Caudate nucleus (tissue), 63 donors: ENCODE measurements at places on chromosomes 7 and 10.

GRCh38 chr10:13788711-13789447 is 202.1 kb downstream of the PRPF18 start:
- no peak for DNase-seq

DNA sequence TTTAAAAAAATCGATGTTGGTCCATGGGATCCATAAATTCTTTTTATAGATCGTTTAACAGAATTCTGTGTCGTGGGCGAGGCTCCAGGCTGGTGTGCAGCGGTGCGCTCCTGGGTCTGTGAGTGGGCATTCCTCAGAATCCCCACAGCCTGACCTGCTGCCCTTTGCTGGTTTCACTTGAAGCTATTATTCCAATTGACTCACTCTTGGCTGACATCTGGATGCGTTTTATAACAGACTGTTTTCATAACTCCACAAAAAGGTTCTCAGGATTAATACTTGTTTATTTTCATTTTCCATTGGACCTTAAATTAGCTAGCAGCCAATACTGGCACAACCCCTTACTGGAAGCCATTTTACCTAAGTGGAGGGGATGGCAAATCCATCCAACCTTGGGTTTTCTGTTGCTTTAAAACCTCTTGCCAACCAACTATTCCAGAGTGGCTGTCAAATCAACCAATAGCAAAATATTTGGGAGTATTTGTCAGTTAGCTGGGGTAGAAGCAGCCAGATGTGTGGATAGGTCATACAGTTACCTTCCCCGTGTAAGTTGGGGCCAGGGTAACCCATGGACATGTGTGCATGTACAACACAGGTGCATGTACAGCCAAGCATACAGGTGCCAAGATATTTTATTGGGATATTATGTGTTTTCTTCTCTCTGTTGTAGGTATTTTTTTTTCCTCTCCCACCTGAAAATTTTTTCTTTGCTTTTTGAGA is 160.7 kb upstream of the ZNF32 start:
- DNase-seq = no peak

- DNase-seq = no peak
Measured at GRCh38 chr7:132443761-132444520, 132.3 kb downstream of the PLXNA4 start.

- DNase-seq = no peak
Measured at GRCh38 chr7:152660021-152660420, 15.9 kb downstream of the XRCC2 start.

DNA sequence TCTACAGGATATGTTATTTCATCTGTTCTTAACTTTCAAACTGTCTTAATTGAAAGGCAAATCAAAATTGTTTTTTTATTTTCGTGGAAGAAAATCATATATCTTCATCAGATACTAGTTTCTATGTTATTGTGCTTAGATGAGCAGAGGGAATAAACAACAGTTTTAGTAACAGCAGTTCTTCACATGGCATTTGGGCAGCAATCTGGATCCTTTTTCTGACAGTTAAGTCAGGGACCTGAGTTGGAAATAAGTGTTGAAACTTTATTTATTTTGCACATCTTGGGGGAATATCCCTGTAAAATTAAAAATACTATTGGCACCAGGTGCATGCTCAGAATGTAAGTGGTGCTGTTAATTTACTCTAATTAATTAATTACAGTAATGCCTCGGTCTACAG is 296.3 kb downstream of the GPAM start:
- DNase-seq = no peak

- DNase-seq = no peak
Measured at GRCh38 chr10:117801691-117802090, 245.1 kb downstream of the RAB11FIP2 start.

- no peak for DNase-seq
Measured at GRCh38 chr7:150942001-150942590, 36.0 kb downstream of the KCNH2 start.

- DNase-seq = no peak
Measured at GRCh38 chr7:2829040-2829439, 15.1 kb downstream of the GNA12 start.

DNA sequence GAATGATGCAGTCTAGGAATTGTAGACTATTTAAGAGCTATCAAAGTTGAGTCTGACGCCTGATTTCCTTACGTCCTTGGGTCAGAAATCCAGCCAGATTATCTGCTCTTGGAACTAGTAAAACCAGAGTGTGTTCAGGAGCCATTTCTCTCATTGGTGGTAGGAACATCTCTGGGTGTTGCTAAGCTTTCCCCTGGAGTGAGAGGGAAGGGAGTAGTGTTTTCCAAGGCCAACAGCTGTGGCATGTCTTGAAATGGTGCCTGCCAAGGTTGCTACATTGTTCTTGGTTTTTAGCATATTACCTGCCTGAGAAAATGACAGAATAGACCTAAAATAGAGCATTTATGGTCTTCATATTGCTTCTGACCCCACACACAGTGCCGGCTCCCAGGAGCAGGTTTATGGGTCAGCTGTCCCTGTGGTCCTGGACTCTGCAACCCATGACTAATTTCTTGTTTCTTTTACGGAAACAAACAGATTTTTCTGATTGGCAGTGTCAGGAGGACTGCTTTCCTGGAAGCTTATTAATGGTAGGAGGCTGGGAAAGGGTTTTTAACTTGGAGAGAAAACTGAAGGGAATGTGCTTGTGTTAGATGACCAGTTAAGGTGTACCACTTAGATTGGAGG is 17.5 kb downstream of the GBF1 start:
- no peak for DNase-seq

GRCh38 chr10:111273235-111273634 is 196.4 kb downstream of the ADRA2A start:
- DNase-seq = no peak

DNA sequence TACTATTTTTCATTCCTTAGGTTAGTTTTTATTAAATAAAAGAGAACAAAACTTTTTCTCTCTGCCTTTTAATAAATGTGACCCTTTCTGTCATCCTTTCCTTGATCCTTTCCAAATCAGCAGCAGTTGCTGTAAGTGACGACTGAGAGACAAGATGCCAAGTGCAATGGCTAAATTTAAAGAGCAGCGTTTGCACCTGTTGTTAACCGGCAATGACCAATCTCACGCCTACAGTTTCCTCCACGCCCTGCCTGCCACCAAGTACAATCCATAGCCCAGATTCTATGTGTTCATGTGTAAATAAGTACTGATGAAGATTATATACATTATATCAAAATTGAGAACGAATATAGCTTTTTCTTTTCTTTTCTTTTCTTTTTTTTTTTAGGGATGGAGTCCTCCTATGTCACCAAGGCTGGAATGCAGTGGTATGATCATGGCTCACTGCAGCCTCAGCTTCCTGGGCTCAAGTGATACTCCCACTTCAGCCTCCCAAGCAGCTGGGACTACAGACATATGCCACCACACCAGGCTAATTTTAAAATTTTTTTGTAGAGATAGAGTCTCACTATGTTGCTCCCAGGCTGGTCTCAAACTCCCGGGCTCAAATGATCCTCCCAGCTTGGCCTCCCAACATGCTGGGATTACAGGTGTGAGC is 6.5 kb upstream of the MCU start:
- no peak for DNase-seq

- no peak for DNase-seq
Measured at GRCh38 chr7:100019908-100020307, 4.5 kb downstream of the ZKSCAN1 start.

DNA sequence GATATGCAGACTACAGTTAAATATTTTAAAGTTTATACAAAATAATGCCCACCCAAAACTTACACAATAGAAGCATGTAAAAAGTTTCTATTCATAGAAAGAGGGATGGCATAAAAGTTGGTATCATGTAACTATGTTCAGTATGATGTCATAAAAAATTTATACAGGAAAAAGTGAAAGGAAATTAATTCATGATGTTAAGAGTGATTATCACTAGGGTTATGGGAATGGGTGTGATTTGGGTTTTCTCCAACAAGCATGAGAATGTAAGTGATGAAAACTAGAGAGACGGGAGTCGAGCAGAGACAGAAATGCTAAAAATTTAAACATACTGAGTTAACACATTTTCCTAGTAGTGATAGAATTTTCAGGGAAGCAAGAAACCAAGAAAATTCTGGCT is 52.7 kb downstream of the GDI2 start:
- DNase-seq = no peak

GRCh38 chr7:126472825-126473224 is 779.9 kb downstream of the GRM8 start:
- no peak for DNase-seq

DNA sequence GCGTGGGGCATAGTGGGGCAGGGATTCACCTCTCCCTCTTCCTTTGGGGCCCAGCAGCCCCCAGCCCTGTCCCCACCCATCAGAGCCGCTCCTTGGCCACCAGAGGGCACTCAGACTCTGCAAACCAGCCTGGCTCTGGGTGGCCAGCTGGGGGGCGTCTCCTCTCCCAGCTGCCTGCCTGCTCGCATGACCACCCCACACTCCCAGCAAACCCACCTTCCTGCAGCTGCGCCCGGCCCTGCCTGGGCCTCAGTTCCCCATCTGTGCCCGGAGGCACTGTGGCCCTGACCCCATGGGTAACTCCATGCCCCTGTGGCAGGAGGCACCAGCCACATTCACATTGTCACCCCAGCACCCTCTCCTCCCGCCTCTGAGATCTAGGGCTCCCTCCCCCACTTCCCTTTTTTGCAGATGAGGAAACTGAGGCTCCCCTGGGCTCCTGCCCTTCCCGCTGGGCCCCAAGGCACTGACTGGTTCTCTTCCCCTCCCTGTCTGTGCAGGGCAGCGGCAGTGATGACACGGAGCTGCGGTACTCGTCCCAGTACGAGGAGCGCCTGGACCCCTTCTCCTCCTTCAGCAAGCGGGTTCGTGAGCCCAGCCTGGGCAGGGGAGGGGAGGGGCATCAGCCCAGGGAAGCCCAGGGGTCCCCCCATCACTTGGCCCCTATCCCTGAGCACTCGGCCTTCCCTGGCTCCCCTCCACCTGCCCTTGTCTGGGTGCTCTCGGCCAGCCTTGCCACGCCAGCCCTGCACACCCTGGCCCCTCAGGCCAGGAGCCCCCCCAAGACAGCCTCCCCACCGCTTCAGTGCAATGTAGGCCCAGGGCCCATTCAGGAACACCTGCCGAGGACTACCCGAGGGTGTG is 6.9 kb upstream of the SH2B2 start:
- peak; percentile 14 for DNase-seq

- DNase-seq = no peak
Measured at GRCh38 chr10:26555719-26556368, 117.7 kb downstream of the APBB1IP start.

DNA sequence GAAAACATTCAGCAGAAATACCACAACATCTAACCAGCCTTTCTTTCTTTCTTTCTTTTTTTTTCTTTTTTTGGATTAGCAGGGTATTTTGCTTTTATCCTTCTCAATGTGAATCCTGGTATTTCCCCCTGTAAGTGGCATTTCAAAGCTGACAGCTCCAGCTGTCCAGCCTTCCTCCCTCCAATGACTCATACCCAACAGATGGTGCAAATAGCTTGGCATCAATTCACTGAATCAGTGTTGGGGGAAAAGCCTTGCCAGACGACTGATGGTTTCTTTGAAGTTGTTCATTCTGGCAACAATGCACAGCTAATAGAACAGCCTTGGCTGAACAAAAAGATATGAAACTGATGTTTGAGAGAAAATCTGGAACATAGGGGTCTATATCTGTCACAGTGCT is 316.8 kb upstream of the STEAP1 start:
- no peak for DNase-seq

DNA sequence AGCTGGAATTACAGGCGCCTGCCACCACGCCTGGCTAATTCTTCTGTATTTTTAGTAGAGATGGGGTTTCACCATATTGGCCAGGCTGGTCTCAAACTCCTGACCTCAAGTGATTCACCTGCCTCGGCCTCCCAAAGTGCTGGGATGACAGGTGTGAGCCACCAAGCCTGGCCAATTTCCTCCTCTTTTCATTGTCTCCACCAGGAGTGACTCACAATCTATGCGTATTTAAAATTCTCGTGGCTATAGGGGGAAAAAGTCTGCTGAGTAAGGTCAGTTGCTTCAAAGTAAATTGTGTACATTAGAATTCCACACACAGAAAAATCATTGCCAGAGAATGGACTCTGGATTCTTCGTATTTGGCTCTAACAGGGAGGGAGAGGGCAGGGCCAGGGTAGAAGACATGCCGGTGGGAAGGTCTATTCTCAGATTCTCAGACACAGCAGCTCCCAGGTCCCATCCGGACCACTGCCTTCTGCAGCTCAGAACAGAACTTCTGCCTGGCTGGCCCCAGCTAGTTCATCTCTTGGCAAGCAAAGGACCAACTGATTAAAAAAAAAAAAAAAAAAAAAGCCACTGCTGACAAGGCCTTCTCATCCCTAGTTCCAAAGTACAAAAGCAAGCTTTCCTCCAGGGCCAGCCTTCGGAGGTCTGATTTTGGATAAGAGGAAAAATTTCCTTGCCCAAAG is 22.2 kb downstream of the PSPH start:
- DNase-seq = no peak

GRCh38 chr7:35555934-35556333 is 139.0 kb downstream of the HERPUD2 start:
- no peak for DNase-seq

DNA sequence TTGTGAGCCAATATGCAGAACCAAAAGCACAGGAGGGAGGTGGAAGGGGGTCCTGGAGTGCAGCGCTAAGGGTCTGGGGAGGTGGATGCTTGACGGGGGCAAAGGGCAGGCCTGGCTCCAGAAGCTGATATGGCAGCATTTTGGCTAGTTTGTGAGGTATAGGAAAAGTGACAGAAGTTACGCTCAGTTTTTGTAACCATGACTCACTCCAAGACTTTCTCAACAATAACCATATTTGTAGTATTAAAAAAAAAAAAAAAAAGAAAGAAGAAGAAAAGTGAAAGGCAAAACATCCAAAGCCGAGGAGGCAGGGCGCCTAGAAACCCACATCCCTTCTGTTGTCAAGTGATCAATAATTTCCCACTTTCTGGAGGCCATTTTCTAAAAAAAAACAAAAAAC is 92.3 kb downstream of the RNF216 start:
- no peak for DNase-seq

DNA sequence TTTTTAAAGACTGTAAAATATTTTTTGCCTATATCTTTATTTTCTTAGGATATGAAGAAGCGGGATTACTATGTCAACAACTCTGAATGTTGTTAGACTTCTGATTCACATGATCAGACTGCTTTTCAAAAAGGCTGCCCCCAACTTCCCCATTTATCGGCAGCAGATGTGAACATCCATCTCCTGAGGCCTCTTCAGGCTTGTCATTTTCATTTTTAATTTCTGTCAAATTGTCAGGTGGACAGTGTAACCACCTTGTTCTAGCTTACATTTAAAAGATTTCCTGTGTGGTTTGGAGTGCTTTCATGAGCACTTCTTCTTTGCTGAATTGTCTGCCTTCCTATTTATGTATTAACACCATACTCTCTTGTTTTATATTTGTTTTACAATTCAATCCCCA is 78.8 kb upstream of the GSDME start:
- DNase-seq = no peak

- no peak for DNase-seq
Measured at GRCh38 chr7:115009139-115009538, 87.2 kb downstream of the MDFIC start.

GRCh38 chr10:47346581-47347302 is 1.4 kb upstream of the RBP3 start:
- no peak for DNase-seq

- DNase-seq = no peak
Measured at GRCh38 chr10:33189363-33189762, 145.1 kb downstream of the NRP1 start.
